ENCODE measurements at places on chromosomes 7 and 10.

- DNase-seq: no peak
Measured at GRCh38 chr7:132856416-132856815, 225.5 kb downstream of the CHCHD3 start.

DNA sequence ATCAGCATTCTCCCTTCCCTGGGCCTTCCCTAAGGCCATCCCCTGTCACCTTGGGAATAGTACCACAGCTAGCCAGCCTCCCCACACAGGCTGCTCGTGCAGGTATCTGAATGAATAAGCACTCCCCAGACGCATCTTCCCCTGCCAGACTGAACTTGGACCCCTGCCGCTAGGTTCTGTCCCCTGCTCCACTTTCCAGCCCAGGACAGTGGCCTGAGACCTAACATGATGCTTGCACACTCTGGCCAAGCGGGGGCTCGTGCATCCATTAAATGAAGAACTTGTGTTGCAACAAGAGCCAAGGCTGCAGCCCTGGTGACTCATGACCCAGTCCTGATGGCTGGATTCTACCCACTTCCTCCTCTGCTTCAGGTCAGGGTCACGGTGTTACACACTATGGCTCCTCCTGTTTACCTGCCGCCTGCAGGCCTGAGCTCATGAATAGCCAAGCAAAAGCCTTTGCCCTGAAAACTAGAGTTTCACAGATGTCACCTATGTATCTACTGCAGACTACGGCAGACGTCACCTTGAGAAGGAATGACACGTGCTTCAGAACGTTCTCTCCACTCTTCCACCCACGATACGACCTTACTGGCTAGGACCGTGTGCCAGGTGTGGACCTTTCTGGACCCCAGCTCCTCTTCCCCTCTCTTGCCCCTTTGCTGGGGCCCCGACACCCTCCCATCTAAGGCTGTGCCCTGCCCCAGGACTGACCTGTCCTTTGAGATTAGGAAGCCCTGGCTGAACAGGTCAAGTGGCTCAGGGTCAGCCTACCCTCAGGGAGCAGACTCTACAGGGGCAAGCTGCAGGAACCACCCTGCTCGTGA, 6.5 kb downstream of the ASB13 start:
- DNase-seq: peak; percentile 36

DNA sequence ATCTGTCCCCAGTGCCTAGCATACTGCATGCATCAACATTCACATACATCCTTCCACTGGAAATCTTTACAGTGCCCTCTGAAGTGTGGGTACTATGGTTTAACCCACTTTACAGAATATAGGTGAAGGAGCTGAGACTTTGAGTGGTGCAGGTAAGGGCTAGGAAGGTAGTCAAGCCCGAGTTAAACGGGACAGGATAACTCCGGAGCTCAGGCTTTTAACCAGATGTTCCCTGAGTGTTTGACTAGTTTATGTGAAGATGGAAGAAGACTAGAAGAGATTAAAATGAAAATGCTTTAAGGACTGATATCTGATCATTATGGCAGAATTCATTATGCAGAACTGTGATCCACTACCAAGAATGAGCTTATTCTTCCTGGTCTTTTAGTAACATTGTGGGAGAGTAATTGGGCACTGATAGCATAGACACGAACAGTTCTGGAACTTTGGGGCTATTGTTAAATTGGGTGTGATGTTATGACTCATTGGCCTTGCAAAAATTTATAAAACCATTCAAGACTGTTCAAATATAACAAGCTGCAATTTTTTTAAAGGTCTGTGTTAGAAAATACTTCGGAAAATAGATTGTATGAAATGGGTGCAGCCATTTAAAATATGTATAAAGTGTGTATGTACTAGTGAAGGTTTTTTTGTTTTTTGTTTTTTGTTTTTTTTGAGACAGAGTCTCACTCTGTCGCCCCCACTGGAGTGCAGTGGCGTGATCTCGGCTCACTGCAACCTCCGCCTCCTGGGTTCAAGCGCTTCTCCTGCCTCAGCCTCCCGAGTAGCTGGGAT, 4.4 kb downstream of the CUL1 start:
- DNase-seq: no peak

GRCh38 chr10:2929480-2930258, 137.7 kb upstream of the PFKP start:
- DNase-seq: no peak

GRCh38 chr7:11727864-11728263, 104.1 kb downstream of the THSD7A start:
- DNase-seq: no peak

DNA sequence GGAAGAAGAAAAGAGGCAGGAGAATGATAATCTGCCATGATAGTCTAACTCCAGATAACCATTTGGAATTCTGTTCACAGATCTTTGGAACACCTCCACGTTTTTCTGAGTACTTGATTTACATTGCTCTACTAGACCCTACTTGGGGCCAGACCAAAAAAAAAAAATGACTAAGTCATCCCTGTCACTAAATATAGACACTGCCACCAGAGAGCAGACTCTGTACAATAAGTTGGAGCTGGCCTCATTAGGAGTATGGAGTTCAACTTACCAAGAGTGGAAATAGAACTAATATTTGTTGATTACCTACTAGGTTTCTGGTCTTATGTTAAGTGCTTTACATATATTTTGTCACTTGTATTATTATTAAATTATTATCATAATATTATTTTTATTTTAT, 80.9 kb upstream of the ZNF800 start:
- DNase-seq: no peak

DNA sequence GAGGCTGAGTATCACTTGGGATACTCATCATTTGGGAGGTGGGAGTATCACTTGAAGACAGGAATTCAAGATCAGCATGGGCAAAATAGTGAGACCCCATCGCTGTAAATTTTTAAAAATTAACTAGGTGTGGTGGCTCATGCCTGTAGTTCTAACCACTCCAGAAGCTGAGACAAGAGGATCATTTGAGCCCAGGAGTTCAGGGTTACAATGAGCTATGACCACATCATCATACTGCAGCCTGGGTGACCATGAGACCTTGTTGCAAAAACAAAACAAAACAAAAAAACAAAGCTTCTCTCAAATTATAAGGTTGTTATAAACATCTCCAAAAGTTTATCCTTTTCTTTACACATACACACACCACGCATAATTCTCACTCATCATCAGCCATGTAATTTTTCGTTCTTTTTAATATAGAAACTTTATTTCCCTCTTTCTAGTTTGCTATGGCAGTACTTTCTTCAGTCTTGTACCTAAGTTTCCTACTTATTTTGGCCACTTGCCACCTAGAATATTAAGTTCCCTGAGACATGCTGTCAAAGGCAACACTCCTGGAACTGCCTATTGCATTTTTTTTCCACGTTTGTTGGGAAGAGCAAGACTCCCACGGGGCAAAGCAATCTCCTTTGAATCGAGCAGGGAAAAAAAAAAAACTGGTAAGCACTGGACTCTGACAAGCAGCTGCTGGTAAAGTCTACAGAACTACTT, 37.1 kb downstream of the SKIDA1 start:
- DNase-seq: no peak

GRCh38 chr10:80589726-80590373, 52.1 kb downstream of the SH2D4B start:
- peak; percentile 65 for DNase-seq

DNA sequence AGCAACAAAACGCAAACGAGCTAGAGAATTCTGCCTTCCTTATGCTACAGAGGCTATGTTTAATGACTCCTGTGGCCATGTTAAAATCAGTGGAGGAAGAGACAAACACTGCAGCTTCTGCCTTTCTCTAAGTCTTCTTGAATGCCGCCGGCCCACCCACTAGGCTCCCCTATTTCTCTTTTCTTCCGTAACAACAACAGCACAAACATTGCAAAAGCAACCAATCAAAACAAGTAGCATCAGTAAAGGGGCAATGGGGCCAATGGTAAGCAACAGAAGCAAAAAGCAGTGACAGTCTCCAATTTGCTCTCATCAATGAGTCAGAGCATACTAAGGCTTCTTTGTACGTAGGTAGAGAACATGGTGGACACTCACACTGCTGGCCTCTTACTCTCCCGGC, 26.8 kb downstream of the DNAJC1 start:
- DNase-seq: no peak

GRCh38 chr7:147968046-147968610, 622.4 kb upstream of the C7orf33 start:
- no peak for DNase-seq

- no peak for DNase-seq
Measured at GRCh38 chr7:47347346-47347745, 234.6 kb downstream of the TNS3 start.

DNA sequence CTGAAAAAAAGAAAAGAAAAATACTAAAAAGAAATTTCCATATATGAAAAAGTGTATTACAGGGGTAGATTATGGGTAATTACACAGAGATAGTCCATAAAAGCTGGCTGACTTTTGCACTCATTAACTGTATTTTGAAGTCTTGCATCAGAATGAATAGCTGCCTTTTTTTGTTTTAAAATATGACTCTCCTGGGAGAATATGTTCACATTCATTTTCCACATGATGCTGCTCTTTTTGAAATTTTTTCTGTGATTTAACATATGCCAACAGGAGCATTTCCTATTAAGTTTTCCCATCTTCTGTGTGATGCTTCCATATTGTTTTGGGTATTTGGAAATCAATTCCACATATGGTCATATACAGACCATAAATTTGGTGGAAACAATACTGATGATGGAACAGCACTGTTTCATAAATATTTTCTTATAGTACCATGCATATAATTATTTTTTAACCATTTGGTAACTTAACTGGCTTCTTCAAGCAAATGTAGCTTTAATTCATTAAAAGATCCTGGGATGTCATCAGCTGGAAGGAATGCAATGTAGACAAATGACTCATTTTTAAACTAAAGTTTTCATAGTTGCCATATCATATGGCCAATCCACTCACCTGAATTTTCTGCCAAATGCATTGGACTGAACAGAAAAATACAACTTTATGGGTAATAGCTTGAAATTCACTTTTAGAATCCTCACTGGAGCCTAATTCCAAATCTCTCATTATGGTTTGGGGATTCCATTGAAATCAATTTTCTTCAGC, 313.9 kb upstream of the GLI3 start:
- no peak for DNase-seq

DNA sequence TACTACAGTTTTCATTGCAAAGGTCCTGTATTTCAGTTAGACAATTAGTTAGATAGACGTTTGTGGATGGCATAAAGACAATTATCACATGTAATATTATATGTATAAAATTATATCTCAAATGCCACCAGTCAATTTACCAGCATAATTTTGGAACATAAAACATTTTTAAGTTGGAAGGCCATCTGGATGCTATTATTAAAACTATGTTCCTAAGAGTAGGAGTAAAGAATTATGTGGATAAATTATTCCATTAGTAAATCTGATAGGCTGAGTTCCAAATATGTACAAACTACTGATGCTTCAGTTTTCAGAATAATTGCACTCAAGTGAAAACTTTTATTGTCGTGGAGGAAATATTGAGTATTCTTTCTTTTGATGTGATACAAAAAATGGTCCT, 790.3 kb downstream of the GRM8 start:
- DNase-seq: no peak

DNA sequence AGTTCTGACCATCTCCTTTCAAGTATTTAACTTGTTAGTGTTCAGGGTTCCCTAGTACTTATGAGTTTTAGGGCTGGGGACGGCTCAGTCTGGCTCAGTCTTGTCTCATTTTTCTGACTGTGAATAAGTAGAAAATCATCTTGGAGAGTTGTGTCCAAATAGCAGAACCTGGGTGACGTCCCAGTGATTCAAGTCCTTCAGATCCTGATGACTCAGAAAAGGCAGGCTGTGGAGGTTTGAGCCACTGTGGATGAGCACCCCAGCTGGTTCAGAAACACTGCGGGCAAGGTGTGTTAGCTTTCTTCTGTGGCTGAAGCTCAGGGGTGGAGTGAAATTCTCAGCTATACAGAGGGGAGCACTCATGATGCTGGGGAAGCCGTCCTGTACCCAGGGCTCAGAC, 154.4 kb upstream of the NPY start:
- DNase-seq: no peak

DNA sequence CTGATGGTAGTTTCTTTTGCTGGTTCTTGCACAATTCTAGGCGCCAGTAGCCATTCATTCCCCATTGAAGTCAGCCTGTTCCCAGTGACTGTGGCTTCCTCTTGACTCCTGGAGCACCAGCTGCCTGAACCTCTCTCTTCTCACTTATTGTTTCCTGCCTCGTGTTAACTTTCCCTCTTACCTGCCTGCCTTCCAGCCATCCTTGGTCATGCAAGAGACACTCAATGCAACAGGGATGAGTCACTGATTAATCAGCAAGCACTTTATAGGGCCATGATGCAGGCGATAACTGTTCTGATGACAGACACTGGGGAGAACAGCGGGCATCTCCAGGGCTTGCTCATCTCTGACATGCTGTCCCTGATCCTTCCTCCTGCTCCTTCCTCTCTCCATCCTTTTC, 122.0 kb downstream of the PLCE1 start:
- DNase-seq: no peak

DNA sequence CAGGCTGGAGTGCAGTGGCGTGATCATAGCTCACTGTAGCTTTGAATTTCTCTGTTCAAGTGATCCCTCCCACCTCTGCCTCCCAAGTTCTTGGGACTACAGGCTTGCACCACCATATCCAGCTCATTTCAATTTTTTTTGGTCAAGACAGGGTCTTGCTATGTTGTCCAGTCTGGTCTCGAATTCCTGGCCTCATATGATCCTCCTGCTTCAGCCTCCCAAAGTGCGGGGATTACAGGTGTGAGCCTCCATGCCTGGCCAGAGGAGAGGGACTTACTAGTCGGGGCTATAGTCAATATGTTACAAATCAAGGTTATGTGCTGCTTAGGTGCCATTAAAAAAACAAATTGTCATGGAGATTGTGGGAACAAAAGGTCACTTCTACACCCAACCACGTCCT, 105.3 kb upstream of the GALNT17 start:
- DNase-seq: no peak

- DNase-seq: no peak
Measured at GRCh38 chr7:11120068-11120664, 146.5 kb downstream of the PHF14 start.

DNA sequence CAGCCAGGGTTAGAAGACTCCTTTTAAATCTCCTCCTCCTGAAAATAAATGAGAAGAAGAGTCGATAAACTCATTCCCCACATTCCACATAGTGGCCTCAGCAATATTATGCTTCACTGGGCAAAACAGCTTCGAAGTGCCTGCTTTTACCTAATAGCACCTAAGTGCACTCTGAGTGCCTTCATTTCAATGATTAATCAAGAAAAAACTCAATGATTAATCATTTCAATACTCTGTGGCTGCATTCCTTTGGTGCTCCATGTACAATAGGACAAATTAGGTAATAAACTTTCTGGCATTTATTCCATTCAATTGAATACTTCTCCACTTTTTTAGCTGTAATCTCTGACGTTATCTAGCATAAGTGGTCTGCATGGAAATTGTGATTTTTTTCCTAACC, 174.6 kb downstream of the CCDC71L start:
- no peak for DNase-seq

- peak; percentile 71 for DNase-seq
Measured at GRCh38 chr10:110354322-110354766, 49.6 kb upstream of the SMNDC1 start.
